HEK293T (cell line): ENCODE measurements at places on chromosomes 6 and 20.

DNA sequence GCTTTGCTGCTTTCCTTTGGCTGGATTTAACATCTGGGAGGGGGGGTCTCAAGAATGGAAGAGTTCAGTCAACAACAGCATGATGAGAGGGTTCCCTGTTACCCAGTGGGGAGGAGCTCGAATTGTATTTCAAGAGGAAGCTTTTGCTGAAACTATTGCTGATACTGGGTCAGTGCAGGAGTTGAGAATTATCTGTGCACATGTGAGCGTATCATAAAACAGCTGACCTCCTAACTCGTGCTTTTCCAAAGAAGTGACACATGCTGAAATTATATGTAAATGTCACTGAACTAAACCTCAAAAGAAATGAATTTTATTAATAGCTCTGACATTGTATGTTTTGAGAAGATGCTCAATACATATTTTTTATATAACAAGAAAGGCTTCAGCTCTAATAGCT is 96.3 kb downstream of the PHF3 start:
- no peak for DNase-seq

DNA sequence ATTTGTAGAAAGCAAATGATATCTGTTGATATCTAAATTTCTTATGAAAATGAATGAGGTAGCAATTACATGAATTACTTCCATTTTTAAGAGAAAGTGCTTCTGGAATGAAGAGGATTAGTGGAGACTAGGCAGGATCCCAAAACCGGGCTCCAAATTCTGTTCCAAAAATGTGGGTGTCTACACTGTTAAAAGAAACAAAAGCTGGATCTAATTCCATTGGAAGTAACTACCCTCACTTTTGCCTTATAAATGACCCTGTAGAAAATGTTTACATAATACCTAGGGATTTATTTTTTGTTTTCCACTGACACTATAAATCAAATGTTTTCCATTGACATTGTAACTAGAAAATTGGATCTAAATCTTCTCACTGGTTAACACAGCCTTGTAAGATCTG is 454.9 kb upstream of the JARID2 start:
- DNase-seq = no peak

GRCh38 chr6:106490030-106490429 is 129.5 kb downstream of the CRYBG1 start:
- DNase-seq = no peak

- no peak for DNase-seq
Measured at GRCh38 chr6:111428811-111429210, 54.2 kb downstream of the REV3L start.
